ENCODE measurements at places on chromosomes 3 and 15.
A peak's percentile ranks its signal among the peaks of the same experiment; 100 is the strongest.

- DNase-seq, result no peak
Measured at GRCh38 chr3:53812434-53812833, 33.8 kb downstream of the CHDH start.

- no peak for DNase-seq
Measured at GRCh38 chr15:38733331-38733730, 168.7 kb upstream of the RASGRP1 start.

- peak; percentile 68 for DNase-seq
Measured at GRCh38 chr15:62059816-62060112, 483 bp downstream of the VPS13C start.

DNA sequence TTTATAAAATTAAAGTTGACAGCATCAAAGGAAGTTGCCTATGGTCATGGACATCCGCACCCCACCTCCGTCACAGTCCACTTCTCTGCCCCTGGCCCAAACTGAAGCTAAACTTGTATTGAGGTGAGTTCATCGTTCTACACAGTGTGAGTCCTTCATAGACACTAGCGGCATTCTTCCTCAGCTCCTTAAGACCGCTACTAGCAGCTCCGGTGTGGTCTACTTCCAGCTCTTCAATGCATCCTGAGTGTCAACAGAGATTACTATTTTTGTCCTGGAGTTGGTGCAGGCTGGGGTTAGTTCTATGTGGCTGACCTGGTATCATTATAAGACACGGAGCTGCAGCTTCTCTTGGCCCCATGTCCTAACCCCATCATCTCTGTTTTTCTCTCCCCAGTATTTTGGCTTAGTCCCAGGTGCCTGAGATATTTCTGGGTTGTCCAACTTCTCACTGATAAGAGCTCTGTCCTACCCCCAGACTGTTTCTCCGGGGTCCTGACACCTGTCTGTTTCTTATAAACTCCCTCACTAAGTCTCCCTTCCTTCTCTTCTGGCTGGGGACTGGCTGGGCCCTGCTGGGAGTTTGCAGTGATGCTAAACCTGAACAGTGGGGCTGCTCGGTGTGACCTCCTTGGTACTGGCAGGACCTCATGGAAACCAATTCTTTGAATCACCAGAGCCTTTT, 169.2 kb upstream of the ATP10A start:
- no peak for DNase-seq

- no peak for DNase-seq
Measured at GRCh38 chr3:138332472-138333073, 2.9 kb upstream of the NME9 start.

Data from large intestine (tissue), 12 donors.